ENCODE measurements at places on chromosomes 4 and X.

DNA sequence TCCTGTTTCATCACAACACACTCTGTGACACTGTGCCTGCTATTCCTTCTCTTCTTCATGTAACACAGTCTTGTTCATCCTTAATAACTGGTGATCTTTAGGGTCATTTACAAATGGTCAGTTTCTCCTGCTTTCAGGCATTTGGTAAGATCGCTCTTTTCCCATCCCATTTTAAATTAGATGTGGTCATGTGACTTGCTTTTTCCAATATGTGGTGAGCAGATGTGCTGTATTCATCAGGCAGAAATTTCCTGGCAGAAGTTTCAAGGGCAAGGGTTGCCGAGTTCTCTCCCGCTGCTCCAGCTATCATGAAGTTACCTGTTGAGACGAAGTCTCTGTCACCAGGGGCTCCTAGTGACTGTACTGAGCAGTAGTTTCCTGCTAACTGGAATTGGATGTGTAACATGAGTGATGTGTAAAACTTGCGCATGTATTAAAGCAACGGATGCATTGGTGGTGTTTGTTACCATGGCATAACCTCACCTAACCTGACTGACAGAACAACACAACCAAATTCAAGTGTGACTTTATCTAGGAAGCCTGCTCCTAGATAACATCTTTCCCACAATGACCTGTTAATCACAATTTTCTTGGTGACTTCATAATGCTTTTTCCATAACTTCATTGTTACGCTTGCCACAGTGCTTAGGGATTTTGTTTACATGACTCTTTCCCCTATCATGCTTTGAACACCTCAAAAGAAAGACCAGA lies 29.5 kb upstream of the BMPR1B start:
- no peak for DNase-seq

DNA sequence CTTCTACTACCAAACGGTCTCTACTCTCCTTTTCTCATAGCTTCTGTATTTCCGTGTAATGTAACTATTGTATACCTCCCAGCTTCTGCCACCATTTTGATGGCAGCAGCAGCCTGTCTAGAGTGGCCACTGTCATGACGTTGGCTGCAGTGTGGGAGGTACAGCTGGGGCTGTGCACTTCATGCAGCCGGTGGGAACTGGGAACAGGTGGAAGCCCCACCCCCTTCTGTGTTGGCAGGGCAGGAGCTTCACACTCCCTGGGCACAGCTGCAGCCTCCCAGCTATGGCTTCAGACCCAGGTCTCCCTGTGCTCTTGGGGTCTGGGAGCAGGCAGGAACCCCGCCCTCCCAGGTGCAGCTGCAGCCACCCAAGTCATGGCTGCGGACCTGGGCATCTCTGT lies 49.8 kb upstream of the SEC24B start:
- DNase-seq, result no peak

GRCh38 chrX:106378616-106379015 lies 210.5 kb downstream of the PWWP3B start:
- DNase-seq, result no peak

DNA sequence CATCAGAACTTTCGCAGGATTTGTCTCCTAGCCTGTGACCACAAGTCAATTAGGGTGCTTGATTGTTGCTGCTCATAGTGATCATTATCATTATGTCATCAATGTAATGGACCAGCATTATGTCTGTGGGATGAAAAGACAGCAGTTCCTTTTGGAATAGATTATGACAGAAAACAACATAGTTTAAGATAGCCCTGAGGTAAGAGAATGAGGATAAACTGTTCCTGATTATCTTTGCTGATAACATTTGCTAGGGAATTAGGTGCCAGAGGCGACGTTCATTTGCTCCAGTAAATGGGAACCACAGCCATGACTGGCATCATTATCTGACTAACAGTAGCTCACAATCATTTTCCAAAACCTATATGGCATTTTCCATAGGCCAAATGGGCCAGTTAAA lies 12.7 kb upstream of the THOC2 start:
- DNase-seq, result no peak

DNA sequence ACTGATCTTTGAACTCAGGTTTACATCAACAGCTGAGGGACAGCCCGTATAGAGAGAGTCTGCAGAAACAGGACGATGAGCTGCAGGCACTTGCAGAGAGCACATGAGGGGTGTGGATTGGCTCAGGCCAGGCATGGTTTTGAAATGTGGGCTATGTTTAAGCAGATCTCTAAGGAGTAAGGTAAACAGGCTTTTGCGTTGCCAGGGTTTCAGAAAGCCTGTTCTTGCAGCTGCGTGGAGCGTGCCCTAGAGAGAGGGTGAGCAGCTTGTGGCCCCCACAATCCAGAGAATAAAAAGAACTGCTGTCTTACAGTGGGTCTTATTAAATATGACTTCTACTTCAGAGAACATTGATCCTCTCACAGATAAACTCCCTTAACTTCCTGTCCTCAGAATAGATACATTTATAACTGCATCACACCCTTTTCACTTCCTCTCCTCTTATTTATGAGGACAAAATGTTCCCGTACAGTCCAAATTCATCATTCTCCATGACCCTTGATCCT lies 64.1 kb downstream of the TMA16 start:
- DNase-seq, result no peak

- no peak for DNase-seq
Observed at GRCh38 chr4:47195706-47196105, 164.3 kb downstream of the GABRB1 start.

GRCh38 chr4:128483816-128484215 lies 196.2 kb upstream of the PGRMC2 start:
- no peak for DNase-seq

- DNase-seq, result no peak
Observed at GRCh38 chrX:31123335-31123734, 51.5 kb upstream of the FTHL17 start.

- DNase-seq, result peak; percentile 3
Observed at GRCh38 chrX:41384051-41384705, 50.2 kb downstream of the DDX3X start.
